ENCODE measurements at places on chromosomes 1 and 21. TPM values are rescaled to one million over a fixed set of nuclear protein-coding genes. Genes with fewer than 3 reads are reported as not detected.

FLG2 gene
- total RNA-seq, result 1,884 TPM

FAM167B gene
- 0.51 TPM for total RNA-seq

FCRL5 gene
- total RNA-seq, result not detected

RAB3B gene
- total RNA-seq, result 13.7 TPM

NECTIN4 gene
- 212 TPM for total RNA-seq

DDOST gene
- total RNA-seq, result 146 TPM

PROX1 gene
- total RNA-seq, result 4.2 TPM

OR2T6 gene
- not detected for total RNA-seq

GUCA2B gene
- not detected for total RNA-seq

TBX19 gene
- total RNA-seq, result 1.8 TPM

SPTA1 gene
- total RNA-seq, result not detected

USP24 gene
- total RNA-seq, result 20.9 TPM
